ENCODE measurements at places on chromosomes 5 and 9.

DNA sequence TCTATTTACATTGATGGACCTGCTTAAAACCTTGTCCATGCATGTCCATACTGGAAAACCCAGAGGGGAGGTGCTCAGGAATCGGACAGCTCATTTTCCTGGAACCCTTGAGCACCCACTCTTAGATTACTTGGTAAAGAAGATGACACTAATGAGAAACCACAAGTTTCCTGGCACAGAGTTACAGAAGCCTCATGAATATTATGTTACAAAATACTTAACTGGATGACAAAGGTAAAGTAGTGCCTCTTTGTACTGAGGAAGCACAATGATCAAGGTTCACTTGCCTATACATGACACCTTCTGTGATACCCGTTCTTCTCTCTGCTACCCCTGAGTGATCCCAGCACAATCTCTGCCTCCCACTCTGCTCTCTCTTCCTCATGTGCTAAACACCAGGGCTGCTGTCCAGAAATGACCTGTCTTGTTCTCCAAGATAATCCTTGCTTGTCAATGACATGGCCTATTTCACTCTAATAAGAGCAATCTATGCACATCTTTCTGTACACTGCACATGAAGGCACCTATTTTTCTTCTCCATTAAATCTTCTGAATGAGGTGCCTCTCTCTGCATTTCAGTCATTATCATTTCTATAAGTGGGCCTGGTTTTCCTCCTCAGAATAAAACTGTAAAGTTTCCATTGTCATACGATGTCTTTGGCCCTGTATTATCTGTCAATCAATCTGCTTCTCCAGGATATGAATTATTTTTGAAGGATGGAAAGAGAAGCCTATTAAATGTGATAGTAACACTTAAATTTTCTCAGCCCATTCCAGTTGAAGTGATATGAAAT is 684.0 kb upstream of the ACO1 start:
- DNase-seq = no peak

DNA sequence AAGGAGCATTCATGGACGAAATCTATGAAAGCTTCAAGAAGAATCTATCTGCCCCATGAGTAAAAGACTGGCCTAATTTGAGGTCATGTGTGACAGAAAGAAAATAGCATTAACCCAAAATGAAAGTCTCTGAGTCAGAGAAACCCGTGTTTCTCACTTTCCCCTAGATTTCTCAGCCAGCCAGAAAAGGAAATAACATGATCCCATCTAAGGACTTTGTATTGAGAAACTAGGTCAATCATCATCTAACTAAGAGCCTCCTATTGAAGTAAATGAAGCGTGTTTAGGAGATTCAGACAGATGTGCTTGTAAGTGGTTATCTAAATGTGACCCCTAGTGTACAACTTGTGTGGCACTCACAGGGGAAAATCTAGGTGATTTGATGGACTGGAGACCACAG is 77.3 kb upstream of the ZNF366 start:
- no peak for DNase-seq

DNA sequence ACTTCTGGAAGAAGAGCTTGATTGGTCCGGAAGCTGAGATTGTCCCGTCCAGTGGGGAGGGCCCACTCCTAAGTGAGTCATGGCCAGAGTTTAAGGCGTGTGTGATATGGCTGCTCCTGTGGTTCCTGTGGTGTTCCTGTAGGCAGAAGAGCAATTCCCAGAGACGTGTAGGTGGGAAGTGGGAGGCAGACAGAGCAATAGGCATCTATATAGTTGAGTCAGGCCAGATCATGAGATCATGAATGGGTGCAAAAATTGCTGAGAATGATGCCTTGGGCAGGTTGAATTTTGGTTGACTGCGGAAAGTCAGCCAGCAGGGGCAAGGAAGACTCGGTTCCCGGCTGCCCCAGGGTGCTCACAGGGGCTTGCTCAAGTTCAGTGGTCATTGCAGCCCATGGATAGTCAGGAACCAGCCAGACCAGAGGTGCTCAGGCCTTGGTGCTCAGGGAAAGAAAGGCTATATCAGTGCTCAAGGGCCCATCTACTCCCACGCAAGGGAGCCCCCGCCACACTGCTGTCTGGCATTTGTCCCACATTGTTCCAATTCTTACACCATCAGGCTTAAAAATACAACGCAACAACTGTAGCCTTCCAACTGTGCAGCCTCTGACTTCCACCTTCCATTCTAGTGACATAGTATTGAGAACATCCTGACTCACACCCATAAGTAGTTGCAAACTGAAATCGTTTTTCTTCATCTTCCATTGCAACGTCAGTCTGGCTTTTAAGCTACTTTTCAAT is 21.0 kb upstream of the GSN start:
- DNase-seq = no peak

DNA sequence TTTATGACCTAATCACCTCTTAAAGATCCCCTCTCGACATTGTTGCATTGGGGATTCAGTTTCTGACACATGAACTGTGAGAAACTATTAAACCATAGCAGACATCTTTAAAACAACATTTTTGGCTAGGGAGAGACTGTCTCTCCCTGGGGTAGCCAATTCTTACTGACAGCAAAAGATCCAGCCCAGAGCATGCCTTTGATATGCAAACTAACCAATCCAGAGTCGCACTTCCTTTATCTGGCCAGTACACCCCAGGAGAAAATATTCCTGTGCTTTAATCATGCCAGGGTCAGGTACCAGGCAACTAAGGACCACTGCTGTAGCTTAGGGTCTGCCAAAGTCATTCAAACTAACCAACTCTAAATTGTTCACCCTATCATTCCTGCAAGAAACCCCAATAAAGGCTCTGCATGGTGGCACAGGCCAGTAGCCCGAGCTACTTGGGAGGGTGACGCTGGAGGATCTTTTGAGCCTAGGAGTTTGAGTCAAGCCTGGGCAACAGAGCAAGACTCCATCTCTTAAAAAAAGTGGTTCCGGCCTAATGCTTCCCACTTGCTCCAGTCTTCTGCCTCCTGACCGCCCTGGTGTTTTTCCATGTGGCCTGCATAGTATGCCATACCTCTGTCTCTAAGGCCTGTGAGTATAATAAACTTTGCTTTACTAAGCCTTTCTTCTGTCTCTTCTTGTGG is 62.3 kb upstream of the DAPK1 start:
- DNase-seq = no peak

DNA sequence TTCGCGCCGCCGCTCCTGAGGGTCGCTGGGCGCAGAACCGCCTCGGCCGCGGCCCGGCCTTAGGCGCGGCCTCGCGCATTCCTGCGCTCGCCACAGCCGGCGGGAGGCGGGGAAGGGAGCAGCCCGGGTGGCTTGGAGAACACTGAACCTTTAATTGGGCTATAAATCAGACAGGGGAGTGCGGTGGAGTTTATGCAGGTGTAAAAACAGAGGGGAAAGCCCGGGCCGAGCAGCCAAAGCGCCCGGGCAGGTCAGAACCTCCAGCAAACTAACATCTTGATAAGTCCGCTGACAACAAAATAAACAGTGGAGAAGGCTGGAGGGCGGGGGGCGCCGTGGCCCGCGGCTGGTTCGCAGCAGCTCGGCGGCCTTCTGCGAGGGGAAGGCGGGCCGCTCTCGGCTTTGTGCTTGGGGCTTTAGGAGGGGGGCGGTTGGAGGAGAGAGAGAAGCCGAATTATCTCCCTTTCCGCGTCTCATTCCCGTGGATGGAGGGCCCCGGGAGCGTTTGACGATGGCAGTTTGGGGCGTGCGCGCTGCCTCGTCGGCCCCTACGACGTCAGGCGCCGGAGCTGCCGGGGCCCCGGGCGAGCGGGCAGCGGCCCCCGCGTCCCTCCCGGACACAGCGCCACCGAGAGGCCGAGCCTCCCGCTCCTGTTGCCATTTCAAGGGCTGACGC is 11.3 kb downstream of the FOXD1 start:
- DNase-seq = no peak

DNA sequence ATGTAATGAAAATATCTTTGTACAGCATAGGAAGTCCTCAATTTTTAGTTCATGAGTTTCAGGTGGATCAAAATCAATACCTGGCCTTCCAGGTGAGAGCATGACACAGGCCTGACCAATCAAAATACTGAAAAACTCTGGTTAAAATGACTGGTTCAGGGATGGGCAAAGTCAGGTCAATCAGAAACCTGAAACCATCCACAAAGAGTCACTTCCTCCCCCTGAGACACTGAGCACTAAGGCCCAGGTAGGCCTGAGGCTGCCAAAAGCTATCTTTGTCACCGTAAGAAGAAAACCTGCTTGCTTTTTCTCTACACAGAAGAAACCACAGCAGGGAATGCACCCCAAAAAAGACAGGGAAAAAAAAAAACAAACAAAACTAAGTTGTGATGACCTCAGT is 444.8 kb downstream of the TLR4 start:
- no peak for DNase-seq

DNA sequence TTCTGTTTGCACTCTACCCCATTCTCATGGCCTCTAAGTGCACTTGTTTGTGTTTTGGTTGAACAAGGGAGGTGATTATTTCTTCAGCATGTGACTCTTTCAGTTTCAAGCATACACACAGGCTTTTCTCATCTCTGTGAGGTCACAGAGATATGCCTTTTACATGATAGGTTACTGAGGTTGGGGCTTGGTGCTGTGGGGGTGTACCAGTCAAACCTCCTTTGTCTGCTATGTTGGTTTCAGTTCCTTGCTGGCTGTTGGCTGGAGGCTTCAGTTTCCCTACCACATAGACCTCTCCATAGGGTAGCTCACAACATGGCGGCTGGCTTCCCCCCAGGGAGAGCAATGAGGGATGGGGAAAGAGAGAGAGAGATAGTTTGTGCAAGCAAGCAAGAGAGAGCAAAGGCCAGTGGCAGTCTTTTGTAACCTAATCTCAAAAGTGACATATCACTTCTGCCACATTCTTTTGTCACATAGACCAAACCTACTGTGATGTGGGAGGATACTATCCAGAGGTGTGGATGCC is 96.7 kb upstream of the SEMA6A start:
- no peak for DNase-seq

- DNase-seq = no peak
Observed at GRCh38 chr5:90933298-90933697, 374.7 kb downstream of the ADGRV1 start.

GRCh38 chr5:178083922-178084321 is 29.4 kb upstream of the N4BP3 start:
- DNase-seq = no peak

DNA sequence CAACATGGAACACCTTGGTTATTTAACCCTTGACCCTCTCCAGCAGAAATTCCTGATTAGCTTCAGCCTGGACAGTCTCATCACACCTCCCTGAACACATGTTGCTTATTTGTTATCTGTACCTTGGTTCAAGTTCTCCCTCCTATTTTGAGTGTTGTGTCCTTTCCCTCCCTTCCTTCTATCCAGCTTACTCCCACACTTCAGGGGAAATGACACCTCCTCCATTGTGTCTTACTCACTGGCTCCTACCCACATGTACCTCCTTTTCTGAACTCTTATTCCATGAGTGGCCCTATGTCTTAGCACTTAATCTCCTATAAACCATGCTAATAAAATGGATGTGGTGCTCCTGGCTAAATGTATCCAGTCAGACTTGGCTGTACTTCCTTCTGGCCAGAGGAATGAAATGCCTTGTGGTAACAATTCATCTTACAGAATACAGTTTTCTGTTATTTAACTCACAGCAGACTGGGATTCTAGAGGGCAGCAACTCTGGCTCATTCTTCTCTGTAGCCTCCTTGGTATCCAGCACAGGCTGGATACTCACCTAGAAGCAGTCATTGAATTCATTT is 11.2 kb downstream of the LIX1 start:
- no peak for DNase-seq

- no peak for DNase-seq
Observed at GRCh38 chr5:68652534-68652965, 437.0 kb downstream of the PIK3R1 start.

- DNase-seq = no peak
Observed at GRCh38 chr5:68370196-68370595, 154.6 kb downstream of the PIK3R1 start.

DNA sequence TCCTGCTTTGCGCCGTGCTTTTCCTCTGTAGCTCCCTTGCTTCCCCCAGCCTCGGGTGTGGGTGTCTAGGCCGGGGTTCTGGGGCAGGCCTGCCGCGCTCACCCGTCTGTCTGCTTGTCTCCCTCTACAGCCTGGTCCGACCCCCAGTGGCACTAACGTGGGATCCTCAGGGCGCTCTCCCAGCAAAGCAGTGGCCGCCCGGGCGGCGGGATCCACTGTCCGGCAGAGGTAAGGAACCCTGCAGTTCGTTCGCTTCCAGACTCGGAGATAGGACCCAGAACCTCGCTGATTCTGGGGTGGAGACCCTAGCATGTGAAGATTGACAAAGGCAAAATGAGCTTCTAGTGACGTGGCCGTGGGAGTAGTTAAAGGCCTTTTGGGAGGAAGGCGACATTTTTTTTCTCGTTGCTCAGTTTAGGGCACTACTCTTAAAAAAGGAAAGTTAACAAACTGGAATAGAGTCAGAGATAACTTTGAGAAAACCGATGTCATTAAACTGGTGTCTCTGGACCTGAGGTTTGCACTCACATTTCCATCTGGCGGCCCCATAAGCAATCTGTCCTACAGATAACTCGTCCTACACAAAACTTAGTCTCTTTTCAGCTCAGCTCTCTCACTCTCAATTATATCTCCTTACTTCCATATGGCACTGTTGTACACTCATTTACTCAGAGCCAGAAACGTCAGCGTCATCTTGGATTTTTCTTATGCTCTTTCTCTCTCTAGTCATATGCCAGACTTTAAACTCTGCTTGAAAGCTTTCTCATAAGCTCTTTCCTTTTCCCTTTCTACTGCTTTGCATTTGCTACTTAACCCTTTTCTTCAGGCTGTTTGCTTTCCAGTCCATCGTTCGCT is 561 bp downstream of the SEC61B start:
- DNase-seq = no peak

DNA sequence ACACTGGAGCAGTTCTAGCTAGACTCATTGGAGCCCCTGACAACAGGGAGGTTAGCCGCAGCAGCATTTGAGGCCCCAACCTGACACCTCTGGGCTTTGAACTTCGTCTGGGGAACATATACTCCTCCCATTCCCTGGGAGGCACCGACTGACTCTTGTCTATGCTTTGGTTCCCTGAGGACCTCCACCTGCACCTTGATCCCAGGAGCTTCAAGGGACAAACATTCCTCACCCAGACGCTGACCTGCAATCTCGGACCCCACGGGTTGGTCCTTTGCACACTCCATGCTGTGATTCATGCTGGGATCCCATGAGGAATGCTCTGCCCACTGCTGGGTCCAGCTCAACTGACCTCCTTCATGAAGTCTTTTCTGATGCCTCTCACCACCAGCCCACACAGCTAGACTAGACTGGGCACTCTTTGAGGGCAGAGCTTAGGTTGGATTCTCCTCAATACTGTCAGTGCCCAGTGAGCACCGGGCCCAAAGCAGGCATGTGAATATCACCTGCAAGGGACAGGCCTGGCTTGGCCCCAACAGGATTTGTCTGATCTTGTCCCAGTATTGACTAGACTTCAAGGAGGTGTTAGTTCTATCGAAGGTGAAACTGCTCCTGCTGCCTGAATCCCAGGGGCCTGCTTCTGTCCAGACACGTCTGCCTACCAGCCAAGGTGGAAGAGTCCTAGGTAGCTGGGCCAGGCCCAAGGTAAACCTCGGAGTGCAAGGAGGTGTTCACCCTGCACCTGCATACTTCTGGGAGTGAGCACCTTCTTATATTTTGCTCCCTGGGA is 51.8 kb upstream of the ZBTB43 start:
- DNase-seq = no peak

Data from activated B cell treated with CpG ODN at 0.5 μM for 24 hours (primary cell).